ENCODE measurements at places on chromosomes 16 and 17.

GRCh38 chr17:34575182-34575581 is 4.2 kb upstream of the TMEM132E start:
- DNase-seq: no peak

- no peak for DNase-seq
Measured at GRCh38 chr16:2371421-2371820, 30.9 kb upstream of the ABCA3 start.

DNA sequence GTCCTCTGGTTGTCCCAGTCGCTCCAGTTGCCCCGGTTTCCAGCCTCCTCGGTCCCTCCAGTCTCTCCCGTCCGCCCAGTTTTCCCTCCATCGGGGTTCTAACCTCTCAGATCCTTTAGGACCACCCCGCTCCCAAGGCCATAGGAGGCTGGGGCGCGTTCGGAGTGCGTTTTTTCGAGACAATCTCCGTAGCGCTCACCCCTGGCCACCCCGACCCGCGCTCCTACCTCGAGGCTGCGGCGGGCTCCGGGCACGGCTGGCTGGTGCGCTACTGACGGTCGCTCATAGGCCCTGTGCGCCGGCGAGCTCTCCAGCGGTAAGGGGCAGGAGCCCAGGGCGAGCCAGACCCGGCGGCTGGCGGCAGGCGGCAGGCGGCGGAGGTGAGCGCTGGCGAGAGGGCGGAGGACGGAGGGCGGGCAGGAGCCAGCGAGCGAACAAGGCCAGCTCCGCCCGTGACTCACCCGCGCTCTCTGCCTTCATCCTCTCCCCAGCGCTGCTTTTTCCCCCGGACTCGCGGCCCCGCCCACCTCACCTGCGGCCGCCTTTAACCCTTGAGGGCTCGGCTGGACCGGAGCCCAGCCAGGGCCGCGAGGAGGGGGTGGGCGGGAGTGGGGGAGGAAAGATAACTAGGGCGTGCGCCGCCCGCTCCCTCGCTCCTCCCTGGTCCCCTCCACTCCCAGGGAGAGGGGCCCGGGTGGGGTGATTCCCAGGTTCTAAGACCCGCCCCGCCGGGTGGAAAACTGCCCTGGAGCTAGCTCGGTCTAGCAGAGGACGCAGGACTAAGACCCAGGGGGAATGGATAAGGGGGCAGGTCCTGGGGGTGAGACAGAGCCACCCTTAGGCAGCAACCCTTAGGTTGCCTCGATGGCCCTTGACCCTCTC is at the start of gene SP6:
Gene SP6 (minus strand): TSS at position 472 of the 882 bp plus-strand sequence. CDS start 2,734 bp downstream, outside the sequence.
- peak; percentile 36 for DNase-seq

- DNase-seq: no peak
Measured at GRCh38 chr17:49676276-49676868, 1.5 kb downstream of the SPOP start.

GRCh38 chr17:6509031-6509771 is 47.2 kb downstream of the PITPNM3 start:
- no peak for DNase-seq

DNA sequence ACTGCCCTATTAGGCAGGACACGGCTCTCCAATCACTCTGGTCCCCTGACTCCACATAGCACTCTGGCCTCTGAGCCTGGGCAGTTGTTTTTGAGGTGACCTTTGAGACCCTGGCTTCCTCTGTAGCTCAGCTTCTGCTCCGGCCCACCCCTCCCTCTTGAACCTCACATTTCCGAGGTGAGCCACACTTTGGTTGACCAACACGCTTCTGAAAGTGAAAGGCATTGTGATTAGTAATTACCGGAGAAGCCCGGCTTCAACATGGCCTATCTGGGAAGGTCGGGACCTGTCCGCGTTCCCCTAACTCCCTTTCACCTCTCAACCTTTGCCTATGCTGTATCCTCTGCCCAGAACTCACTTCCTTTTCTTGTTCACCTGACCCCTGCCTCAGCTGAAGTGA is 10.3 kb upstream of the ITGAX start:
- DNase-seq: no peak

GRCh38 chr17:40568074-40568836 is 3.0 kb upstream of the CCR7 start:
- no peak for DNase-seq

GRCh38 chr16:67169011-67169451 is 1.3 kb upstream of the NOL3 start:
- no peak for DNase-seq

GRCh38 chr16:21990381-21990944 is 10.5 kb downstream of the PDZD9 start:
- DNase-seq: no peak

DNA sequence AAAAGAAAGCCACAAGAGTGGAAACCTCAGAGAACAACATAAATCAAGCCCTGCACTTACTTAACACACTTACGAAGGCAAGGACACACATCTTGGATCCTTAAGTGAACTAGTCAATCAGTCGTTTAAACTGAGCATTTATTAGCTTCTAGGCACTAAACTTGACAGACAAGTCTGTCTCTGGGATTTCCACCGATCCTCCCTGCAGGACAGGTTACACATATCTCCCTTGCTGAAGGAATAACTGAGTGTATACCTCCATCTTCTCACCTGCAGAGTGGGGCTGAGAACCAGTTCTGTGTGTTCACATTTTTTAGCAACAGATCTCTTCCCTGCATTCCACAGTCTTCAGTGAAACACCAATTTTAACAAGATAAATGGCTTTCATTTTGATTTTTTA is 8.9 kb downstream of the GP2 start:
- DNase-seq: no peak

DNA sequence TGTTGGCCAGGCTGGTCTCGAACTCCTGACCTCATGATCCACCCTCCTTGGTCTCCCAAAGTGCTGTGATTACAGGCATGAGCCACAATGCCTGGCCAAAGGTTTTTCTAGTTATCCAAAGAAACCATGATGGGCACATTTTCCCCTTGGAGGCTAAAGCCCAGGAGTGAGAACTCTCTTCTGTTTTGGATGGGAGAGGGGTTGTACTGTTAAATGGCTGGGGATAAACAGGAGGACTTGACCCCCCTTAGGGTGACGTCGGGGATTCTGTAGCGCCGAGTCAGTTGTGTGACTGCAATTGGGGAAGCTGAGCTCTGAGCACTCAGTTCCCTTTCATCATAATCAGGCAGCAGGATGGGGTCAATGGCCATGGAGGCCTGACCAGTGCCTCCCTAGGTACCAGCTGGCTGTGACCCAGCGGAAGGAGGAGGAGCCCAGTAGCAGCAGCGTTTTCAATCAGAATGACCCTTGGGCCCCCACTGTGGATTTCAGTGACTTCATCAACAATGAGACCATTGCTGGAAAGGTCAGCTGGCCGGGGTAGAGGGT is 4.1 kb downstream of the AOC3 start:
- DNase-seq: no peak

DNA sequence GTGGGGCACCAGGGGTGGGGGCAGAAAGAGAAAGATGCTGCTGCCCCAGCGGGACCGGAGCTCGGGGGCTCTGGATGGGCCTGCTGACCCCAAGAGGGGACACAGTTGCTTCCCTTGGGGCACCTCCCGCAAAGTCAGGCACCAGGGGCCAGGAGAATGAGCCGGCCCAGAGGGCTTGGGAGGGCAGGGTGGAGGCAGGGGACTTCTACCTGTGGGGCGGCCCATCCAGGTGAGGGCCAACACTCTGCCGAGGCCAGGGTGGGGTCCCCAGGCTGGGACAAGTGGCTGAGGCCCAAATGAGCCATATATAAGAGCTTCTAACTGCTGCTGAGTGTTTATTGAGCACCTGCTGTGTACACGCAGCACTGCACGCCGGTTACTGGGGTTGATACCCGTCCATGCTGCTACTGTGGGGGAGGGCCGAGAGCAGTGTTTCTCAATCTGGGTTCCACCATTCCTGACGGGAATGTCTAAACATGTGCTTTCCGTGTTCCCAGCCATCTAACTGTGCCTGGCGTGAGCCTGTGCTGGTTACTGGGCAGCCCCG is 211.7 kb upstream of the GSE1 start:
- DNase-seq: no peak

DNA sequence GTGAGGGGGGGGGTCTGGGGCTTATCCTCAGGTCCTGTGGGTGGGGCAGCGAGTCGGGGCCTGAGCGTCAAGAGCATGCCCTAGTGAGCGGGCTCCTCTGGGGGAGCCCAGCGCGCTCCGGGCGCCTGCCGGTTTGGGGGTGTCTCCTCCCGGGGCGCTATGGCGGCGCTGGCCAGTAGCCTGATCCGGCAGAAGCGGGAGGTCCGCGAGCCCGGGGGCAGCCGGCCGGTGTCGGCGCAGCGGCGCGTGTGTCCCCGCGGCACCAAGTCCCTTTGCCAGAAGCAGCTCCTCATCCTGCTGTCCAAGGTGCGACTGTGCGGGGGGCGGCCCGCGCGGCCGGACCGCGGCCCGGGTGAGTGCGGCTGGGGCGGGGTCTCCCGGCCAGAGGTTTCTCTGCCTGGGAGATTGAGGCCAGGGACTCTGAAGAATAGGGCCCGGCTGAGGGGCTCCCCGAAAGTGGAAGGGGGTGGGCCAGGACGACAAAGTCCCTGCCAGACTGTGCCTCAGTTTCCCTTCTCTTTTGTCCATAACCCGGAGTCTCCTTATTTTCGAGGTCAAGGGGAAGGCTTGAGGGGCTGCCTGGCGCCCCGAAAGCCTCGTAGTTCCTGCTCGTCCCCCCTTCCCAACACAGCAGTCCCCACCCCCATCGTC is at the start of gene FGF11:
Gene FGF11 (plus strand): TSS at position 51 of the 651 bp plus-strand sequence. CDS start 109 bp downstream, at position 160.
- no peak for DNase-seq

DNA sequence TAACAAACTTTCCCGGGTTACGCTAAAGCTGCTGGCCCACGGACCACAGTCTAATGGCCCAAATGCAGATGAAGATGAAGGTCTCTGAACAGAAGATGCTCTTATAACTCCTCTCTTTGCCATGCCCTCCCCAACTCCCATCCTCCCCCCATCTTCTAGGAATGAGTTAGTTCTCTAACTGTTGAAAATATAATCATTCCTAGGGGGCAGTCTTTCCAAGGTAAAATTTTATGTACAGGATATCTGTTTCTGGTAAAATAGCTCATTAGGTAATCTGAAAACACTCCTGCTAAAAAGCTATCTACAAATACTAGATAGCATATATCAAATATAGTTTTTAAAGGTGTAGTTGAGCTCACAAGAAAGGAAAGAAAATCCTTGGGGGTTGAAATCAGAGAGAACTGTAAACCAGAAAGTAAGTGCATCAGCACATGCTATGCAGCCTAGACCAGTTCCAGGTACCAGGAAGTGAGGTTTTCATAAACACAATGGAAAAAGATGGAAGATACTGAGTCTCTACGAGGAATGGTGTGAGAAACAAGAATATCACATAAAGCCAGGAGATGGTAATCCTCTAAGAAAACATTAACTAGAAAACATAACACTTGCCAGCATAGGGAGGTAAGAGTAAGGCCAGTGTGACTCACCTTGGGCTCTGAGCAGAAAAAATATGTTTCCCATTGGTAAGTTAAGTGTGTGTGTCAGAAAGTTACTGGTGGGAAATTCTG is 38.1 kb downstream of the CMC2 start:
- no peak for DNase-seq

DNA sequence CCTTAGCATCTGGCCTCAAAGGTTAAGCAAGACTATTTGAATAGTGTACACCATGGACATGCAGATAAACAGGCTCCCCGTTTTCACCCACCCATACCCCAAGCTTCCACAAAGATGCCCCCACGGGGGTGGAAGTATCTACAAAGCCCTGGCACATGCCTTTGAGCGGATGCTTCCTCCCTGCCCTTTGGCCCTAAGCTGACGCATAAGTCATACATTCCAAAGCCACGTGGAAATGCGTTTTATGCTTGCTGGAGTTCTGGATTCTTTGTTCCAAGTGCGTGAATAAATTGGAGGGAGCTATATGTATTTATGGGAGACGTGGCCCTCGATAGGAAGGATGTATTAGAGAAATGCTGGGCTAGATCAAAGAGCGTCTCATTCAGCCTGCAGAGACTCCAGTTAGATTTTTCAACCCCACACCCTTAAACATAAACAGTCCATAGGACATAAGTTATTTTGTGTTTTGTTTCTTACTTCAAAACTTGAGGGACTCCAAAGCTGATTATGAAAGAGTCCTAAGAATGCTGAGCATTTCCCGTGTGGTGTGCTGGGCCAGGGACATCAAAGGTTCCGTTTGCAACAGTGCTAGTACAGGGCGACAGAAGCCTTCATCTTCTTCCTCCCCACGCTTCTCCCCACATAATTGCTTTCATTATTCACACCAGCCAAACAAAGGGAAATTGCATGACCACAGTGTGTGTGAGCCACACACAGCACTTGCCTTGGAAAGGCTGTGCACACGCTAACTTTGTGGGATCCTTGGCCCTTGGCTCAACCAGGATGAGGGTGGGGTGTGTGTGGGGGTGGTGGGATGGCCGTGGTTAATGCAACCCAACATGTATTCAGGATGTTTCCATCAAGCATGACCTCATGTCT is 73.6 kb downstream of the WIPI1 start:
- no peak for DNase-seq

DNA sequence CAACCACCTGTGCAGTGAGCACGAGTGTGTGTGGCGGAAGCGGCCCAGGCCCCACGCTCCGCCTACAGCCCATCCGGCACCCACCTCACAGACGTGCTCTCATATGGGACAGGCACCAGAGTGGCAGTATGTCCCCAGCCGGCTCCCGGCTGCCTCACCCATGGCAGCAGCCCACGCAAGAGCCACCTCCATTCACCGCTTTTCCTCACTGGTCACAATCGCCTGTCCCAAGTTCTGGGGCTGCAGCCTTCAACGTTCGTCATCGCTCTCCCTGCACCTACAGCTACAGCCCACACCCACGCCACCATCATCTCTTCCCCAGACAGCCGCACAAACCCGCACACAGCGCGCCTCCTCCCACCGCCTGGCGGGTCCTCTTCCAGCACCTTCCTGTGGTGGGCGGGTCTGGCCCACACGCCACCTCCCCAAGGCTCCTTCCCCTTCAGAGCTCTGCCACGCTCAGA is 17.5 kb upstream of the TRAP1 start:
- DNase-seq: no peak

DNA sequence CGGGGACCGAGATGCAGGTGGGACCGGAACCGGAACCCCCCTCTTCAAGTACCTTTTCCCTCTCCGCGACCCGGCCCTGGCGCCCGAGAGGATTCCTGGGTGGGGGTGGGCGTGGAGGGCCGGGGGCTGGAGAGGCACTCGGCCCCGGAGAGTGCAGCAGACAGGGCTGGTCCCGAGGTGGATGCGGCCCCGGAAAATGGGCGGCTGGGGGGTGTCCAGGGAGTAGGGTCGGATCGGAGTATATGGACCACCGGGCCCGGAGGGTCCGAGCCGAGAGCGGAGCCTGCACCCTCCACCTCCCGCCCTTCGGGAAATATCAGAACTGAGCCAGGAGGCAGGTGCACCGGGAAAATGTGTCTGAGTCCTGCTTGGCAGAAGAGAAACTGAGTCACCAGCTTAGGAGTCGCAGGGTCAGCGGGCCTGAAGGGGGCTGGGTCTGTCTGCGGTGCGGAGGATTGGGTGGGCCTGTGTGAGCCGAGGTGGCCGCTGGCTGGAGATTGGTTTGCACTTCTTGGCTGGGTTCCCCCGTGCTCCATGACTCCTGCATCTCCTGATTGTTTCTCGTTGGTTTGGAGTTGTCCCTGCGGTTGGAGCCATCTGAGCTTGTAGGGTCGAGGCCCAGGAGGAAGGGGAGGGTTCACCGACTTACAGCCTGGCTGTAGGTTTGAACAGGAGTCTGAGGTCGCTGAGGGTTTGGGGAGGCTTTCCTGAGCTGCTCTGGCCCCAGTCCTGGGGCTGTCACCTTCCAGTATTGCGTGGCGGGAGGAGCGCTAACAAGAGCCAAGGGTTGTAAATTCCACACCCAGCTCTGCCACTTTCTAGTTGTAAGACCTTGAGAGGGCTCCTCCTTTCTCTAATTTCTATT is 518 bp downstream of the SH2B1 start:
- no peak for DNase-seq
